ENCODE measurements at places on chromosomes 2 and 18.

DNA sequence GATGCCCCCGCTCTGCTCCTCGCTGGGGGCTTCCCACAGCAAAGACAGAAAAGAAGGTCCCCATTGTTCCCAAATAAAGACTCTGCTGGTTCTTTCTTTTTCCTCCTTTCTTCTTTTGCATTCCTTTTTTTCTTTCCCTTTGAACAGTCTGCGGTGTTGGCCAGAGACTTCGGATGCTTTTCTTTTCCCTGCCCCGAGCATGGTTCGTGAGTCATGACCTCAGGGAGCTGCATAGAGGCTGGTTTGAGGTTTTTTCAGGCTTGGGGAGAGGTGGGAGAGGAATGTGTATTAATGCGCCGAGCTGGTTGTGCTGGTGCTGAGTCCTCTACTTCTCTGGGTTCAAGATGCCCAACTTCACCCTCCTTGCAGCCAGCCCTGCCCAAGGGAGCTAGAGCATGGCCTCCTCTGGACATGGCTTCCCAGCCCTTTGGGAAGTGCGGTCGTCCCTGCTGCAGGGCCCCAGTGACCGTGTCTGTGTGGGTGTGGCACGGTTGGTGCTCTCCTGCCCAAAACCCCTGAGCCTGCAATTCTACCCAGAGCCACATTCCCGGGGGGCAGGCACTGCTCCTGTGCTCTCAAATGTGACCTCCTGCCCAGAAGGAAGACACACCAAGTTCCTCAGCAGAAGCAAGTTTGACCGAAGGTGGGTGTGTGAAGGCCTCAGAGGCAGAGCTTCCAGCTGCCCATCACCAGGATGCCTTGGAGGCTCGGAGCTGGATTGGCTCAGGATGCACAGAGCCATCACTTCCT, 9.0 kb upstream of the ARHGEF4 start:
- no peak for DNase-seq

GRCh38 chr2:197161774-197162173, 148.8 kb downstream of the ANKRD44 start:
- DNase-seq, result no peak

GRCh38 chr2:77521548-77521891, 656 bp downstream of the LRRTM4 start:
- DNase-seq, result no peak

- DNase-seq, result no peak
Measured at GRCh38 chr2:182831101-182831500, 35.3 kb downstream of the FRZB start.

GRCh38 chr18:7132356-7133150, 15.0 kb upstream of the LAMA1 start:
- DNase-seq, result no peak

DNA sequence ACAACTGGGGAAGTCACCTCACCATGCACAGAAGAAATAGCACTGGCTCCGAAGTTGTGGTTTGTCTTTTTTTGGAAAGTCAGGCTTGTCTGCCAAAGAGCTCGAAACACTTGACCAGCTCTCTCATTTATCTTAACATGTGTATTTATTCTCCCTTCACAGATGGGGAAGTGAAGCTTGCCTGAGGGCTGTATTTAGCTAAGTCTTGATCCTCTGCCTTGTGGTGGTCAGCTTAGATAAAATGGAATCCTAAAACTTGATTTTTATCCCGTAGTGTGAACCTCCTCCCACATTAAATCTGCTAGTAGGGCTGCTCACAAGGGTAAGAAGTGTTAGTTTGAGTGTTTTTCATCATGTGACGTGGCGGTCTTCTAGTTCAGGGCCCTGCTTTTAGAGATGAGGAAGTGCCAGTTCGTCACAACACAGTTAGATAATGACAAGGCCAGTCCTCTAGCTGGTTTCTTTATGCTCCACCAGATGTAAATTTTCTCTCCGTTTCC, 89.7 kb downstream of the TMEM247 start:
- DNase-seq, result no peak

- no peak for DNase-seq
Measured at GRCh38 chr2:174022431-174022830, 57.3 kb upstream of the SP3 start.

GRCh38 chr18:75048776-75049454, 160.0 kb downstream of the PTGR3 start:
- DNase-seq, result no peak

DNA sequence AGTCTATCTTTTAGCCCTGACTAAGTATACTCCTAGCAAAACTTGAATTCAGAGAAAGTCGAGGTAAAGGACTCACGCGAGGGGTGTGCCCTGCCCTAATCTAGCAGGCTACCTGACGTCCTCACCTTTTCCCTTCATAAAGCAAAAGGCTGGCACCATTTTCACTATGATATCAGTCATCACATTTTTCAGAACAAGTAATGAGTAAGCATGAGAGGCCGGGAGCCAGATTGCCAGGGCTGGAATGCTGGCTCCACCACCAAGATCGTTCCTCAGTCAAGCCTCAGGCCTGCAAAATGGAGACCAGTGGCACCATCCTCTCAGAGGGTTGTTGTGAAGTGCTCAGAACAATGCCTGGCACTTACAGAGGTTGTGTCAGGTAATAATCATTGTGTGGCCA, 18.7 kb upstream of the NCKAP5 start:
- DNase-seq, result no peak

DNA sequence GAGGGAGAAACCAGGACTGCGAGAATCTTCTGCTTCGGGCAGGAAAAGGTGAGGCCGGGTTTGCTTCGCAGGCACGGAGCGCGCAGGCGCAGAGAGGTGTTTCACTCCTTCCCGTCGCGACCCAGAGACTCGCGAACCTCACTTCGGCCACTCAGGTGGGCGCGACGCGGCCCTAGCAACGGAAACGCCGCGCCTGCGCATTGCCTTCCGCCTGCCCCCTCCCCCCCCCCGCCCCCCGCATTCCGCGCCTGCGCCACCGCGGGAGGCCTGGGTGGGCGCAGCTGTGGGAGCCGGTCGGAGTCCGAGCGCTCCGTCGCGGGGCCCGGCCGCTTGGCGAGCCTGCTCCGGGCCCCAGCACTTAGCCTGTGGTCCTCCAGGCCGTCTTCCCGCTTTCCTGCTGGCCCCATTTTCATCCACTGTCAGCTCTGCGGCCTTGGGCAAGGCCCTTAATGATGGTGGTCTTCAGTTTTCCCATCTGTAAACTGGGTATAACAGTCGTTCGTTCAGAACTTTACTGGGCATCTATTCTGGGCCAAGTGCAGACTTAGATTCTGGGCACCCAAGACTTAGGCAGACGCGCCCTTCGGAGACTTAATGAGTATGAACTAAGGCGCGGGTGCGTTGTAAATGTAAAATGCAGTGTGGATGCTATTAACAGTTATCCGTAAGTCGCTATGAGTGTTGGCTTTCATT, 62.1 kb upstream of the ACKR3 start:
- no peak for DNase-seq

- peak; percentile 62 for DNase-seq
Measured at GRCh38 chr2:174971868-174972781, 33.1 kb downstream of the CHN1 start.

DNA sequence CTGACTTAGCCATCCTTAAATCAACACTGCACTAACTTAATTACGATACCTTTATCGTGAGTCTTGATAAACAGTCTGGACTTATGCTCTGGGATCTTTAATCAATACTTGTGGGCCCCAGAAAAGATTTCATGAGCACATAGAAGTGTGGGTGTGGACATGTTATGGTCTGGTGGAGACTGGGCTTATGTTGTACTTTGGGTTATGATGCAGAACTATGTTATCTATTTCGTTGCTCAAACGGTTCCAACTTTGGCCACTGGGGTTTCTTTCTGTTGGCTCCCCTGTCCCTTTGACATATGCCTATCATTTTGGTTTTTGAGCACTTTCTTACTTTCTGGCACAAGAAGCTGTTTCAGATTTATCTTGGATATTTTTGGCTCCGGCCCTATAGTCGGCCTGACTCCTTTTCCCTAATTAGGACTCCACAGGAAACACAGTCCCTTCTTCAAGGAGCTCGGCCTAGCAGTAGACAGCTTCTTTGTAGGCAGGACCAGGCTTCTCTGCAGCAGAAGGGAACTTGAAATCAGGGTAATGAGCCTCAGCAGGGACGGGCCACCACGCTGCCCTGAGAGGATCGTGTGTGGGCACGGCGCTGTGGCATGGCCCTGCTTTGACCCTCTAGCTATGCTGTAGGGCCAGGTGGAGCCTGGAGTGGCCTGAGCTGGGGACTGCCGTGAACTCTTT, 54.6 kb upstream of the TXNDC2 start:
- DNase-seq, result no peak

DNA sequence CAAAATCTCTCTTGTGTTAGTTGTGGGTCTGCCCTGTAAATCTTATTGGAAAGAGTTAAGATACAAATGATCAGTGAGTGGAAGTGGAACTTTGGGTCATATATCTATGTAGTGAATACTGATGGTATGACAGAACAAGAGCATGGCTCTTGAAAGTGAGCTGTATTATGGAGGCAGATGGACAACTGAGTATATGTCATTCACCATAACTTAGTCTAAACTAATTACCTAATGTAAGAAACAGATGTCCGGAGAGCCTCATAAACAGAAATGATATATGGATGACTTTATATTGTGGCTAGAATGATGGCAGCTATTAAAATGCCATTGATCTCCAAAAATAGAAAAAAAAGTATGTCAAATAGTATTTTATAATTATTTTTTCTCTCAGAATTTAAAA, 72.4 kb downstream of the FASTKD2 start:
- DNase-seq, result no peak

DNA sequence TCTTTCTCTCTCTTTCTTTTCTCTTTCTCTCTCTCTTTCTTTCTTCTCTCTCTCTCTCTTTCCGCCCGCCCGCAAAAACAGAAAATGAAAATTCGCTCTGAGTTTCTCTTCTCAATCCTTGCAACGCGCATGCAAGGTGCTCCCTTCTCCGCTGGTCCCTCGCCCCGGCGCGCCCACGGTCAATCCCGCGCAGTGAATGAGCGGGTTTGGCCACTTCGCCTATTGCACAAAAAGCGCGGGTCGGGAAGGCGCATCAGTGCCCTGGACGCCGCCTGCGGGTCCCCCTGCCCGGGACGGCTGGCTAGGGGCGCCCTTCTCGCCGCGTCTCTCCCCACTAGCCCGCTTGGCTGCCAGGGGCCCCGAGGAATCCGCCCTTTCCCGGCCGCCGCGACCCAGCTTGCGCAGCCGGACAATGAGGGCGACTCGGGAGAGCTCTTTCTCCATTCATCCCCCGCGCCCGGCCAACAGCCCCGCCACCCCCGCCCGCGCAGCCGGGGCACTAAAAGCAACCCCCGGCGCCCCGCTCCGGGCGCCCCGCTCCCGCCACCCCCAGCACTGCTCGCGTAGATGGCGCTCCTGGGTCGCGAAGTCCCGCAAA, 706 bp downstream of the LAMA1 start:
- no peak for DNase-seq

DNA sequence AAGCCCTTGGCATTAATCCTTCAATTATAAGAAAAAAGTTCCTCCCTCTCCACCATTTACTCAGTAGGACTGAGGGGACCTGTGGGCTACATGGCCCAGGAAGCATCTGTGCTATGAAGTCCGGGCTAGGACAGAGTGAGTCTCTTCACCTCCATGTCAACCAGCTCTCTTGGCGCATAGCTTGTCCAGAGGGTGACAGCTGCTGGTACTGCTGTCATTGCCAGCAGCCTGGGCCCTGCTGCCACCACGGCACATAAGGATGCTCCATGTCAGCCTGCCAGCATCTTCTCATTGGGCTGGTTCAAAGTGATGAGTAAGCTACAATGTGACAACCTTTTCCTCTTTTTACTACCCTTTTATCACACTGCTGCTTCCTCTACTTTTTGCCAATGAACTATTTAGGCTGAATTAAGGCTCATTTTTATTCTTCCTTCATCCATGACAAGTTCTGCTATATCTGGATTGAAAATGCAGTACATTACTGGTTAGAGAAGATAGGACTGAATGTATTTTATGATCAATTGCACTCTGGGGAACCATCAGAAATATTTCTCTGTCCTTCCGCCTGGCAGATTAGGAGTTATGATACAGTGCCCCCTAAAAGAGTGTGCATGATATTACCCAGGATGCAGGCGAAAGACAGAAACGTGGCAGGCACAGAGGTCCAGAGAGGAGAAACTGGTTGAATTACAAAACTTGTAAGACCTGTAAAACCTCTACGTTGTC, 258.9 kb upstream of the TNP1 start:
- DNase-seq, result no peak

- DNase-seq, result no peak
Measured at GRCh38 chr18:64399566-64399965, 250.7 kb upstream of the LINC00305 start.

DNA sequence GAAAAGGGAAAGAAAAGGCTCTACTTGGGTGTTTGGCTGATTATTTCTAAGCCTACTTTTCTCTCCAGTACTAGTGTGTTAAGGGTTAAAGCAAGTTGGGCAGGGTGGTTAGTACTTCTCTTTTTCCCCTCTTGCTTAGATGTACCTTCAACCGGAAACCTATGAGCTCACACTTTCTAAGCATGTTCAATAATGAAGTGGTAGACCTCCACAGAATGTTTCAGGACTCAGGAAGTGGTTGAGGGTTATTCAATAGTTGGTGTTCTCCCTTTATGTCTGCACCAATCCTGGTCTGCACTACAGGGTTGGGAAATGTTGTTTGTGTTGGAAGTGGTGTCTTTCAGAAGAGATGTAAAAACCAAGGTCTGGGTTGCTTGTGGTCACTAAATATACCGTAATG, 137.1 kb downstream of the ZEB2 start:
- DNase-seq, result no peak

GRCh38 chr2:68774569-68775271, 40.1 kb downstream of the ARHGAP25 start:
- DNase-seq, result no peak

DNA sequence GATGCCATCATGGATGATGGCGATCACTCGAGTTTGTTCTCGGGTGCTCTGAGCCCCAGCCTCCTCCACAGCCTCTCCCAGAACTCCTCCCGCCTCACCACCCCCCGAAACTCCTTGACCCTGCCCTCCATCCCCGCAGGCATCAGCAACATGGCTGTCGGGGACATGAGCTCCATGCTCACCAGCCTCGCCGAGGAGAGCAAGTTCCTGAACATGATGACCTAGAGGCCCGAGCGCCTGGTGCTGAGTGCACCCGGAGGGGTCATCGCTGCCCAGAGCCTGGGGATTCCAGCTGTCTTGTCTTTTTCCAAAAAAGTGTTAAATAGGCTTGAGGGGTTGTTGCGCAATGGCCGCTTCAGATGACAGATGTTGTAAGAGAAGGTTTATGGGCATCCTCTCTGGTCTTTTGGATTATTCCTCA, 254.8 kb downstream of the GLI2 start:
- no peak for DNase-seq

GRCh38 chr18:35436076-35436649, 59.0 kb upstream of the ZNF396 start:
- no peak for DNase-seq

- no peak for DNase-seq
Measured at GRCh38 chr2:134611316-134611715, 107.5 kb downstream of the TMEM163 start.

- no peak for DNase-seq
Measured at GRCh38 chr2:237995036-237995435, 28.2 kb downstream of the UBE2F start.

DNA sequence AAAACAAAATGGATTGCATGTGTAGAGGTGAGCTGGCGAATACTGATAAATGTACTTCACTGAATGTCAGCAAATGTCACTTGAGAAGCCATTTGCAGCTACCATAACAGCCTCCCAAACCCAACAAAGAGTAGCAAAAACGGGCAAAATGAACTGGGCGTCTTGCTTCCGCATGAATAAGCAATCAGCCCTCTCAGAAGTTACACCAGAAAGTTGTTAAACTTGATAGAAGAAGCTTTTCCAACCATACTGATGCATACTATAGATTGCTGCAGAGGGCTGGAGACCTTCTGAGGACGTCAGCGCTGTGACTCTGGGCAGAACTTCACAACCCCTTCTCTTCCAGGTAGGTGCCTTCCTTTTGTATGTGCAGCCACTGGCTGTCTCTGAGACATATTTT, 18.7 kb upstream of the SIX3 start:
- no peak for DNase-seq

GRCh38 chr2:176091329-176092258, 927 bp upstream of the HOXD13 start:
- DNase-seq, result no peak
